ENCODE measurements at places on chromosomes 13 and 19.

DNA sequence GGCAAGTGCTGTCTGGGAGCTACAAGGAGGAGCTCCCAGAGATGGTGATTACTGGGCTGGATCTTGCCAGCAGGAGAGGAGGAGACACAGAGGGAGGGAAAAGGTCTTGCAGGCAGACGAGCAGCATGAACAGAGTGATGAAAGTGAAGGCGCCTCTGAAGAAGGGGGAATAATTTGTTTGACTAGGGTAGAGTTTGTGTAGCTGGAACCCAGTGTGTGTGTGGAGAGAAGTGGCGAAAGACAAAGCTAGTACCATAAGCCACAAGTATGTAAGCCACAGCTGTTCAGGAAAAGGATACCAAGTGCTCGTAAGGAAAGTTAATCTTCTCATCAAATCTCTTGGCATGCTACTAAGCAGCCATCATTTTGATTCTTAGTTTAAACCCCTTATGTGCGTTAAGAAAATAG is 5.4 kb downstream of the FLT1 start:
- no peak for DNase-seq

DNA sequence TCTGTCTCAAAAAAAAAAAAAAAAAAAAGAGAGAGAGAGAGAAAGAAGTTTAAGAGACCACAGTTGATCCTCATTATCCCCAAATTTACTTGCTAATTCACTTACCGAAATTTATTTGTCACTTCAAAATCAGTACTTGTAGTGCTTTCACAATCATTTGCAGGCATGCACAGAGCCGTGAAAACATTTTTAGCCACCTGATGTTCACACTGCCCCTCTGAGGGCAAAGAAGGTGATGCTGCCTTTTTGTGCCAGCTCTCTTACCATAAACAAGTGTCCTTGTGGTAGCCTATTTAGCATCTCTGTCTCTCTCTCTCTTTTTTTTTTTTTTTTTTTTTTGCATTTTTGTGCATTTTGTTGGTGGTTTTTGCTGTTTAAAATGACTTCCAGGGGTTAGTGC is 24.1 kb upstream of the CASP14 start:
- DNase-seq = peak; percentile 1

DNA sequence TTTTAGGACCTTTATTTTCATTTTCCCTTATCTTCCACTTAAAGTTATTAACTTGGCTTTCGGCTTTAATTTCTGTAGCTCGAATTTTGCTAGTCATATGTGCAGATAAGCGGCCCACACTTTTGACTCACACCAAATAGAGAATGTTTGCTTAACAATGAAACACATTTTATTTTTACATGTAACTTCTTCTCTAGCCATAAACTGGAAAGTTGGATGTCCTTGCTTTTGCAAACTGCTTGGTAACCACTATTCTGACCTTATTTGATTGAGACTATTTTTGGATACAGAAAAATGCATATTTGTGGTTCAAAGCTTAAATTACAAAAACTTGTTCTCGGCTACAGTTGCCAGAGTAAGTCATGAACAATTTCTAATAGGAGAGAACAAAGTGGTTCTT is 600.0 kb downstream of the KCTD12 start:
- DNase-seq = no peak

GRCh38 chr13:110886870-110887596 is 27.8 kb downstream of the ANKRD10 start:
- no peak for DNase-seq

DNA sequence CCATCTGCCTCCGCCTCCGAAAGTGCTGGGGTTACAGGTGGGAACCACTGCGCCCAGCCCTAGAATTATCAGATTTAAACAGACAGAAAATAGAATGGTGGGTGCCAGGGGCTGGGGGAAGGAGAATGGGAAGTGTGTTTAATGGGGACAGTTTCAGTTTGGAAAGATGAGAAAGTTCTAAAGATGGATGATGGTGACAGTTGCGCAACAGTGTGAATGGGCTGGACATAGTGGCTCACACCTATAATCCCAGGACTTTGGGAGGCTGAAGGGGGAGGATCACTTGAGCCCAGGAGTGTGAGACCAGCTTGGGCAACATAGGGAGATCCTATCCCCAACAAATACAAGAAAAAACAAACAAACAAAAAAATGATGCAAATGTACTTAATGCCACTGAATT is 15.9 kb downstream of the KANK2 start:
- DNase-seq = no peak
